Neural progenitor cell (in vitro differentiated cells): ENCODE measurements at places on chromosomes 4 and X. TPM values are rescaled to one million over a fixed set of nuclear protein-coding genes. Genes with fewer than 3 reads are reported as not detected.

The PRDM5 gene
- total RNA-seq = 36.2 and 51.7 TPM in 2 replicates

The MAGEA2 gene
- total RNA-seq = not detected in 2 replicates

The ZNF185 gene
- total RNA-seq = 14.0 and 14.8 TPM in 2 replicates

The NFKB1 gene
- 5.0 and 14.1 TPM in 2 replicates for total RNA-seq

The GRPR gene
- total RNA-seq = 2.8 and 4.1 TPM in 2 replicates

The FRMPD4 gene
- total RNA-seq = not detected in 2 replicates

The ALPK1 gene
- 0.19 and 0.41 TPM in 2 replicates for total RNA-seq

The PROM1 gene
- 43.0 and 55.9 TPM in 2 replicates for total RNA-seq

The HS6ST2 gene
- 36.8 and 43.2 TPM in 2 replicates for total RNA-seq

The PCDH18 gene
- total RNA-seq = 162 and 220 TPM in 2 replicates

GRCh38 chr4:95867919-95868318 is 28.0 kb downstream of the PDHA2 start:
- DNase-seq = peak; percentile 36
- no peak overlapping the region for H3K27ac ChIP-seq
- no peaks in the 10 kb centered on the region for H3K36me3 ChIP-seq
- H3K4me1 ChIP-seq = no peaks in the 10 kb centered on the region

- H3K27ac ChIP-seq = no peak overlapping the region
- DNase-seq = no peak
- no peak overlapping the region for H3K4me3 ChIP-seq
- H3K36me3 ChIP-seq = peaks cover 34% of the 10 kb centered on the region
- H3K4me1 ChIP-seq = no peaks in the 10 kb centered on the region
- no peaks in the 10 kb centered on the region for H3K27me3 ChIP-seq
These were observed 28.7 kb downstream of the S100G start for GRCh38 chrX:16678689-16679088.

GRCh38 chrX:153831429-153832150 is 1.2 kb upstream of the PDZD4 start:
- H3K27me3 ChIP-seq = peaks cover 60% of the 10 kb centered on the region
- no peak overlapping the region for H3K27ac ChIP-seq
- no peak for DNase-seq
- H3K4me1 ChIP-seq = no peaks in the 10 kb centered on the region
- no peaks in the 10 kb centered on the region for H3K36me3 ChIP-seq

DNA sequence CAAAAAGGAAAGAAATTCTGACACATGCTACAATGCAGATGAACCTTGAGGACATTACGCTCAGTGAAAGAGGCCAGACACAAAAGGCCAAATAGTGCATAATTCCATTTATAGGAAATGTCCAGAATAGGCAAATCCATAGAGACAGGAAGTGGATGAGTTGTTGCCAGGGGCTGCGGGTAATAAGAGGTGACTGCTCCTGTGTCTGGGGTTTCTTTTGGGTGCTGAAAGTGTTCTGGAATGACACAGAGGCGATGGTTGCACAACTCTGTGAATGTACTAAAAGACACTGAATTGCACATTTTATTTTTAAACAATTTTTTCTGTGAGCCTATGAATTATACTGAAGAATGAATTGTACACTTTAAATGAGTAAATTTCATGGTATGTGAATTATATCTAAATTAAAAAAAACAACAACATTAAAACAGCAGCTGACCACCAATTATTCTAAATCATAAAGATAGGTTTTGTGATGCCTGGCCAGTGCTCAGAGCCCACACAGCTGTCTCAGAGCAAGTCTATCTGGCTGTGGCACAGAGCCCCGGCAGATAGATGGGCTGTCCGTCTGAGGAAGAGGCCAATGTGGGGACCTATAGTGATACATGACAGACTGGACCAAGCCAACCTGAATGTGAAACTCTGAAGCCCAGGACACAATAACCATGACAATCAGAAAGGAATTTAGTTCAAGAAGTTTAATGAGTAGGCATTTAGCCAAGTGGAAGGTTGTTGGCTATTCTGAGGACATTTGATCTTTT is 23.5 kb upstream of the IRAK1 start:
- peaks cover 16% of the 10 kb centered on the region for H3K4me1 ChIP-seq
- no peaks in the 10 kb centered on the region for H3K27me3 ChIP-seq
- no peak for DNase-seq
- no peaks in the 10 kb centered on the region for H3K36me3 ChIP-seq
- no peak overlapping the region for H3K27ac ChIP-seq

- no peak overlapping the region for H3K4me3 ChIP-seq
- DNase-seq = no peak
- no peaks in the 10 kb centered on the region for H3K27me3 ChIP-seq
- H3K27ac ChIP-seq = no peak overlapping the region
- no peaks in the 10 kb centered on the region for H3K36me3 ChIP-seq
These were observed 1068.3 kb downstream of the STIM2 start for GRCh38 chr4:27928761-27929540.

- H3K4me3 ChIP-seq = no peak overlapping the region
- DNase-seq = no peak
- no peaks in the 10 kb centered on the region for H3K36me3 ChIP-seq
- H3K4me1 ChIP-seq = no peaks in the 10 kb centered on the region
These were observed 299.5 kb upstream of the HAND2 start for GRCh38 chr4:173829565-173829964.

- H3K27ac ChIP-seq = no peak overlapping the region
- H3K4me1 ChIP-seq = no peaks in the 10 kb centered on the region
- no peaks in the 10 kb centered on the region for H3K27me3 ChIP-seq
- H3K36me3 ChIP-seq = no peaks in the 10 kb centered on the region
These were observed 84.3 kb upstream of the SLC4A4 start for GRCh38 chr4:71254451-71255012.

- no peaks in the 10 kb centered on the region for H3K27me3 ChIP-seq
- H3K27ac ChIP-seq = no peak overlapping the region
- DNase-seq = no peak
- H3K4me1 ChIP-seq = no peaks in the 10 kb centered on the region
- H3K36me3 ChIP-seq = no peaks in the 10 kb centered on the region
These were observed 157.3 kb upstream of the LDB2 start for GRCh38 chr4:17055788-17056187.

DNA sequence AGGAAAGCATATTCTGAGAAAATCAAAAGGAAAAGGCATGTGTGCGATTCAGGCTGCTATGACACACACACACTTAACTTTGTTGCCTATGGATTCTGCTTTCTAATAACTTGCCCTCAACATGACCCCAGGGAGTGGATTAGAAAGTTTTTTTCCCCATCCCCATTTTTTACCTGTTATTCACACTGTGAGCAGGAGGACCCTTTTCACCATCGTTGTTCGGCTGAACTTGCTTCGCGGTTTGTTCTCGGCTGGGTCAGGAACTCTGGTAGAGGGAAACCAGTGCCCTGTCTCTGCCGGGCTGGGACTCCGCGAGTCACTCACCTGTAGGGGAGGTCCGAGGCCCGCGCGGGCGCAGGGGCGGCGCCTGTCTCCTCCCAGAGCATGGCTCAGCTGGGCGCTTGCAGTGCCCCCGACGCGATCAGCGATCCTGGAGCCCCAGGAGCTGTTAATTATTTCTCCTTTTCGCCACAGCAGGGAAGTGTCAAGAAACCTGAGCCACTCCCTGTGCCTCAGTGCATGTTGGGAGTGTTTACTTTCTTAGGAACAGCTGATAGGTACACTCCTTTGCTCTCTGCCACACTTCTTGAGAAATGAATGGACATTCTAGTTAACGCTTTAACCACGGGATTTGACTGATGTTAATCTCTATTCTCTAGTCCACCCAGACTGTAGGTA is at the start of gene RASSF6:
Gene RASSF6, minus strand, starts transcription at position 322 of the 678 bp plus-strand sequence. CDS start 8,641 bp downstream, outside the sequence.
- peak within 1 kb of the TSS; percentile 44 for H3K4me3 ChIP-seq
- no peak within 1 kb of the TSS for H3K27ac ChIP-seq
- peak; percentile 73 for DNase-seq
- H3K4me1 ChIP-seq = peaks cover 21% of the 10 kb centered on the region
- no peaks in the 10 kb centered on the region for H3K36me3 ChIP-seq

DNA sequence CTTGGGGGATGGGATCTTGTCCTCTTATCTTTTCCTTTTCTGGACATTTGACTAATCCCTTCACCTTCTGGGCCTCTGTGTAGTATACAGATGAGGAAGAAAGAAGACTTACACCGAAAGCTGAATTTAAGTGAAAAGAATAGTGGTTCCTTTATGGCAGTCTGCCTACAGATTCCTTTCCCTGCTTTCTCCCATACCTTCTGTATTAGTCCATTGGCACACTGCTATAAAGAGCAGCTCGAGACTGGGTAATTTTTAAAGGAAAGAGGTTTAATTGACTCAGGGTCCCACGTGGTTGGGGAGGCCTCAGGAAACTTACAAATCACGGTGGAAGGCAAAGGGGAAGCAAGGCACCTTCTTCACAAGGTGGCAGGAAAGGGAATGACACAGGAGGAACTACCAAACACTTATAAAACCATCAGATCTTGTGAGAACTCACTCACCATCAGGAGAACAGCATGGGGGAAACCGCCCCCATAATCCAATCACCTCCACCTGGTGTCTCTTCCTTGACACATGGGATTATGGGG is 34.0 kb upstream of the CD38 start:
- no peak overlapping the region for H3K27ac ChIP-seq
- no peaks in the 10 kb centered on the region for H3K27me3 ChIP-seq
- no peaks in the 10 kb centered on the region for H3K36me3 ChIP-seq
- DNase-seq = no peak
- H3K4me3 ChIP-seq = no peak overlapping the region
- H3K4me1 ChIP-seq = peaks cover 3% of the 10 kb centered on the region

- no peak overlapping the region for H3K4me3 ChIP-seq
- H3K36me3 ChIP-seq = no peaks in the 10 kb centered on the region
- no peak for DNase-seq
- H3K27ac ChIP-seq = no peak overlapping the region
- H3K27me3 ChIP-seq = no peaks in the 10 kb centered on the region
These were observed 624.1 kb upstream of the GNPDA2 start for GRCh38 chr4:45350438-45350837.

DNA sequence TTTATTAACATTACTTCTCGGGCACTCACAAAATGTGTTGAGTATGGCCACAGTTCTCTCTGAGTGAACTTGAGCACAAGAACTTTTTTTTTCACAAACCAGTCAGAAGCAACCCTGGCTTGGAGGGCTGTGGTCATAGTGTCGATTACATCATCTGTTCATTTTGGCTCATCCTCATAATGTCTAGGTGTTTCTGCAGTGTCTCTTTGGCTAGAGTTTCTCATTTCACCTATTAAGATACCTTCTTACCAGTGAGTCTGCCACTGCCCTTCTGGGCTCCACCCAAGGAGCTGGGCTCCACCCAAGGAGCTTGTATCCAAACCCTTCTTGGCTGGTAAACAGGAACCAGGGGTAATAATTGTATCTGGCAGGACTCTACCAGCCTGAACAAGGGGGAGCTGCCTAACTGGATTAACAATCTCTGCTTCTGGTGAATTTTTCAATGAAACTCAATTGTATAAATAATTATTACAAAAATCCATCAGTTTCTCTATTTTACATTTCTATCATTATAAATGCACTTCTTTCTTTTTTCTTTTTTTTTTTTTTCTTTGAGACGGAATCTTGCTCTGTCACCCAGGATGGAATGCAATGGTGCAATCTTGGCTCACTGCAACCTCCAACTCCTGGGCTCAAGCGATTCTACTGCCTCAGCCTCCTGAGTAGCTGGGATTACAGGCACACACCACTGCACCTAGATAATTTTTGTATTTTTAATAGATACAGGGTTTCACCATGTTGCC is 667.7 kb upstream of the SLIT2 start:
- H3K27me3 ChIP-seq = no peaks in the 10 kb centered on the region
- no peak overlapping the region for H3K4me3 ChIP-seq
- H3K4me1 ChIP-seq = no peaks in the 10 kb centered on the region
- H3K27ac ChIP-seq = no peak overlapping the region

- DNase-seq = no peak
- no peak overlapping the region for H3K4me3 ChIP-seq
- H3K27me3 ChIP-seq = no peaks in the 10 kb centered on the region
- H3K4me1 ChIP-seq = peaks cover 9% of the 10 kb centered on the region
- H3K27ac ChIP-seq = no peak overlapping the region
These were observed 242.8 kb upstream of the JADE1 start for GRCh38 chr4:128566693-128567092.

- peak overlapping the region; percentile 99 for H3K27ac ChIP-seq
- peaks cover 27% of the 10 kb centered on the region for H3K36me3 ChIP-seq
- H3K27me3 ChIP-seq = no peaks in the 10 kb centered on the region
These were observed 559 bp upstream of the PCDH18 start for GRCh38 chr4:137532869-137533236.

DNA sequence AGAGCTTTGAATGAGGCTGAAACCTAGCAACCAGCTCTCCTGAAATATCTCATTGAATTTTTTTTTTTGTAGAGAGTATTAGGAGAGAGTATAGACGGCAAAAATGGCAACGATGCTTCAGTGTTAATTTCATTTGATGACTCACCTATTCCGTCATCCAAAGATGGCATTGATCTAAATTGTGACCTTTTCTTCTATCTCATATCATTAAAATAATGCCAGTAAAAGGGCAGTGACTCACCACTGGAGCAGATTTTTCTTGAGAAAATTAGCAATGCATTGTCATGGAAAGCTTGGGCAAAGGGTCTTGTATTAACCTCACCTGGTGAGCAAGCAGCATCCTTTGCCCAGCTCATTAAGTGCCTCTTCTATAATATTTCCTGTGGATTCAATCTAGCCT is 19.6 kb downstream of the VMA21 start:
- H3K4me1 ChIP-seq = peaks cover 10% of the 10 kb centered on the region
- no peaks in the 10 kb centered on the region for H3K36me3 ChIP-seq
- no peaks in the 10 kb centered on the region for H3K27me3 ChIP-seq
- DNase-seq = no peak
- H3K4me3 ChIP-seq = no peak overlapping the region
